Forelimb muscle (tissue), 1 donor: ENCODE measurements at places on chromosomes 2 and 18.

- no peak for DNase-seq
Measured at GRCh38 chr2:135863233-135863632, 13.0 kb downstream of the MCM6 start.

- DNase-seq = no peak
Measured at GRCh38 chr18:11336241-11336640, 186.9 kb upstream of the PIEZO2 start.

- DNase-seq = no peak
Measured at GRCh38 chr2:136206613-136207012, 88.7 kb upstream of the CXCR4 start.

DNA sequence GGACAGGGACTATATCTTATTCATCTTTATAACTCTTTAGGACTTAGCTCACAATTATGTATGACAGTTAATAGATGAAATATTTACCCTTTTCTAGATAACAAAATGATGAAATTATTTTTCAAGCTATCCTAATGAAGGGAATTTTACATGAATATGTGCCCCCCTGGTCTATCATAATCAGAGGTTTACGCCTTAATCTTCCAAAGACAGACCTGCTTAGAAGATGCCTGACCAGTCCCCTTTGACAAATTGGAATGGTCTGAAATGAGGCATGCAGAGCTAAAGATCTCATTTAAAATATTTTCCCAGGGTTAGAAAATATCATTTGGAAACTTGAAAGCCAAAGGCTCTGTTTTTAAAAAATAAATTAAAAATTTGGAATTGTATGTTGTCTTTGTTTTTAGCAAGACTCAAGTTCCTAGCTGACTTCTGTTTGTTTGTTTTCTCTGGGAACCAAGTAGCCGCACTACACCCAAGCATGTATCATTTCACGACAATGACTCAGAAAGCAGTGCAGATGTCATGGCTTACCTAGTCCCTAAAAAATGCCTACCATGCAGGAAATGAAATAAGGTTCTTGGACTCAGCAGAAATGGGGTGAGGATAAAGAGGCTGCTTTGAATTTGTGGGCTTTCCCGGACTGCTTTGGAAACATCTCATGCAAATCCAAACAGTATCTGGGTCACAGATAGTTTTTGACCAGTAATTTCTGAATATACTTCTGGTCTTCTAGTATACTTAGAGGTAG is 162.1 kb downstream of the ZEB2 start:
- DNase-seq = no peak

GRCh38 chr2:200976710-200977109 is 13.2 kb upstream of the ORC2 start:
- no peak for DNase-seq

DNA sequence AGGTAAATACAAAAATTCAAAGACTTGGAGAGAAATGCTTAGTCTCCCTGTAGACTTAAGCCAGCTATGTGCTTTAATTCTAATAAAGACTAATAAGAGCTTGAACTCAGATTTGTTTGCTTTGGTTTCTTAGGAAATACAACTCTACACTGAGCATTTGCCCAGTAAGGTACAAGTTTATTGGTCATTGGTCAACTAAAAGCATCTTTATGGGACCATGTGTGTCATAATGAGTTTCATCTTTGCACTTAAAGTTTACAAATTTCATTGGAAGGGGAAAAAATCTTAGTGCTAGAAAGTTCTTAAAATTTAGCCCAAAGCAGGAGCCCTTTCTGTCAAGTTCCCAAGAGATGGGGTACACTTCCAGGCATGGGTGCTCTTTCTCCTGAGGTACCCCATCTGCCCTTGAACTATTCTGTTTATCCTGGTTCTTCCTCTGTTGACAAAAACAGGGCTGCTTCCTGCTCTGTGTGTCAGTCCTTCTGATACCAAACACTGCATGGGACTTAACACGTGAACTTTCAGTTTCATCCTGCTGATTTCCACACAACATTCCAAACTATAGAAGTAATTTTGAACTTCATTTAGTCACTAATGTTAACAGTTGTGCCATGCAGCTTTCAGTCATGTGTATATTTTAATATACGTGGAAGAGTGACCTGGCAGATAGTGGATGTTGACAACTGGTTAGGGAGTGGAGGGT is 200.2 kb downstream of the TPGS2 start:
- no peak for DNase-seq

- no peak for DNase-seq
Measured at GRCh38 chr18:5851998-5852397, 43.3 kb downstream of the TMEM200C start.

DNA sequence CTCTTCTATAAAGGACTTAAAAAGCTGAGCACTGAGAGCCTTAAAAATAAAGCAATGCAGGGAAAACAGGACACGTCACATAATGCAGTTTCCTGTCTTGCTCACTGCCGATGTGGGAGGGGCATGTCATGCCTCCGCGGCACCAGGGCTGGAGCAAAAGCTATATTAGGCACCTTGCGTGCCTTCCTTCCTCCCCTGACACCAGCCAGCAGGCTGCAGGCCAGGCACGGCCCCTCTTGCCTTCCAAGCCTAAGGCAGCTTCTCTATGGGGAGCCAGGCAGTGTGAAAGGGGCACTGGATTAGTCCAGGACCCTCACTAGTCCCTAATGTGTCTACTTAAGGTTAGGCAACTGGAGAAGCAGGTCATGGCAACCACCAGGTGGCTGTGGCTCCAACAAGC is 26.3 kb downstream of the MRPL35 start:
- DNase-seq = no peak

DNA sequence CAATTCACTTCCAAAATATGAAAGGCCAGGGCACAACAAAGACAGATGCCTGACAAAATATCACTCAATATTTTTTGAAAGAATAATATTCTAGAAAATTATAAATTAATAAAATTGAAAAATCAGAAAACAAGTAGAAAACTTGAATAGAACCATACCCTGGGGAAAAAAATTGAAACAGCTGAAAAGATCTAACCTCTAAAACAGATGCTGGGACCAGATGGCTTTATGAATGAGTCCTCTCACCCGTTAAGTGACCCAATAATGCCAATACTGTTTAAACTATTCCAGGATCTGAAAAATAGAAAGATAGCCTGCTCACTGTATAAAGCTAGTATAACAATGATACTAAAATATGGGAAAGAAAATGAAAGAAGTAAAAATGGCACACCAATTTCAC is 322.3 kb upstream of the VWC2L start:
- no peak for DNase-seq

GRCh38 chr2:120884472-120885290 is 149.0 kb downstream of the GLI2 start:
- no peak for DNase-seq

GRCh38 chr2:43419876-43420275 is 176.0 kb downstream of the THADA start:
- no peak for DNase-seq

DNA sequence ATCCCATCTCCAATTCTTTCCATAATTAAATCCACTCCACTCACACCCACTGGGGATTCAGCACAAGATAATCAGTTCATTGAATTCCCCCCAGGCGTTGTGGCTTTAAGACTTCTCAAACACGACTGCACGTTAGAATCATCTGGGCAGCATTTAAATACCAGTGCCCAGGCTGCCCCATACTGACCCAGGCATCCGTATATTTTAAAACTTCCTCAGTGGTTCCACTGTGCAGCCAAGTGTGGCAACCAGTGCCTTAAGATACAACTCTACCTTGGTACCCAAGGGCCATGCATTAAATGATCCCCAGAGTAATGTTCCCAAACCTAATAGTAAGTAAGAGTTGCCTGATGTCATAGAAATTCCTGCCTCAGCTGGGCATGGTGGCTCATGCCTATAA is 54.3 kb upstream of the BZW1 start:
- DNase-seq = no peak

- no peak for DNase-seq
Measured at GRCh38 chr18:44725300-44726058, 44.8 kb downstream of the SETBP1 start.

DNA sequence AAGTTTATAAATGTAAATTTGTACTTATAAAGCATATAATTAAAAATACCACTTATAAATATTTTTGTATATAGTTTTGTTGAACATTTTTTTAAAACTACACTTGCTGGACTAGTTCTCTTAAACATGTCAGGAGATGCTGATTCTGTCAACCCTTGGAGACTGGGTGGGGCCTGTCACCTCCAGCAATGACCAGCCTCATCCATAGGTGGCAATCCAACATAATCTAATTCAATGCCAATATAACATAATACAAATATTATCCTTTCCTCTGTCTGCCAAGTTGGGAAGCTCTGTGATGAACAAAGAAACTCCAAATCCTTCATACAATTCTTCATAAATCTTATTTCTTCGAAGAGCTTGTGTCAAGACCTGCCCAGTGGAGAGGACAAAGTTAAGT is 140.4 kb downstream of the RBMS1 start:
- no peak for DNase-seq

GRCh38 chr18:9905401-9905922 is 8.4 kb upstream of the VAPA start:
- no peak for DNase-seq

GRCh38 chr2:152781175-152781574 is 62.8 kb downstream of the ARL6IP6 start:
- no peak for DNase-seq

GRCh38 chr2:141386168-141386567 is 744.6 kb downstream of the LRP1B start:
- DNase-seq = no peak

DNA sequence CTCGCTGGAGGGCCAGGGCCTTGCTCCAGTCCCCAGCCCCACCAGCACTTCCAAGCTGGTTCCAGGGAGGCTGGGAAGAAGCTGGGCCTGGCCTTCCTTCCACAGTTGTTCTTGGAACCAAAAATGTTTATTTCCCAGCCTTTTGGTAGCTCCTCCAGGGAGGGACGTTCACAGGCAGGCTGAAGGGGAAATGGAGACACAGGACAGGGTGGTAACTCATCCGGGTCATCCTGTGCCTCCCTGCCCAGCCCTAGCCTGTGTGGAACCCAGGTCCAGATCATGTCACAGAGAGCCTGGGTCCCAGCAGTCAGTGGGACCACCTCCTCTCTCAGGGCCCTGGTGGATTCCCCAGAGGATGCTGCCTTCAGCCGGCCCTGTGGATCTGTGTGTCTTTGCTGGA is 12.5 kb upstream of the ARMC9 start:
- DNase-seq = no peak

GRCh38 chr18:73551211-73551610 is 596.4 kb downstream of the FBXO15 start:
- DNase-seq = no peak

GRCh38 chr2:121768143-121768755 is 12.8 kb downstream of the TSN start:
- DNase-seq = no peak

- DNase-seq = no peak
Measured at GRCh38 chr18:49841236-49842217, 28.2 kb upstream of the ACAA2 start.

- no peak for DNase-seq
Measured at GRCh38 chr2:227163485-227163997, 464 bp downstream of the COL4A4 start.

GRCh38 chr18:59232309-59233016 is 12.5 kb downstream of the GRP start:
- DNase-seq = no peak

- DNase-seq = no peak
Measured at GRCh38 chr2:232104076-232104646, 142.6 kb downstream of the DIS3L2 start.

DNA sequence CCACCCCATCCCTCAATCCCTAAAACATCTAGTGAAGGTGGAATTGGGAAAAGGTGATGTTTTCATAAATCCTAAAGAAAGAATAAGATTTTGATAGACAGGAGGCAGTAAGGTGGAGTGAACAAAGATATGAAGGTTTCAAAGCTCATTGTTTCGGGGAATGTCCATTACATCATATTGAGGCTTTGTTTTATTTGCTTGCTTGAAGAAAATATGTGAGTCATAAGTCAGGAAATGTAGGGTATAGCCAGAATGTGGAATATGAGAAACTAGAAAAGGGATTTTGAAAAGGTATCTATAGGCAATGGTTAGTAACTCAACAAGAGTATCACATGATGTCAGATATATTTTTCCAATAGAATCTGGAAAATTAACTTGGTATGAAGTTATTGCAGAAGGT is 1178.5 kb upstream of the ACVR2A start:
- DNase-seq = no peak

DNA sequence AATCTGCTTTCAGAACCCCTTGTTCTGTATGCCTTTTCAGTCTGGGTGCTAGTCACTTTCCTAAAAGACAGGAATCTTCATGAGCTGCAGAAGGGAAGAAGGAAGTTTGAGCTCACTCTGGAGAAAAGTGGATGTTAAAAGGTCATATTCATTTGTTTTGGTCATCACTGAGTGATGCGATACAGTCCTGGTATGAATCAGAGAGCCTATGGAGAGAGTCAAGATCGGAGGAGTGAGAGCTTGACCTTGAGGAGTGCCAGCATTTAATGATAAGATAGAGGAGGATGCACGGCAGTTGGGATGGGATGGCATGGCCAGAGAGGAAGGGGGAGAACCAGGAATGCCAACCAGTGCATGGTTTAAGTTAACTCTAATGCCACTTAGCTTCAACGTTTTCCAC is 19.6 kb downstream of the USP39 start:
- no peak for DNase-seq

DNA sequence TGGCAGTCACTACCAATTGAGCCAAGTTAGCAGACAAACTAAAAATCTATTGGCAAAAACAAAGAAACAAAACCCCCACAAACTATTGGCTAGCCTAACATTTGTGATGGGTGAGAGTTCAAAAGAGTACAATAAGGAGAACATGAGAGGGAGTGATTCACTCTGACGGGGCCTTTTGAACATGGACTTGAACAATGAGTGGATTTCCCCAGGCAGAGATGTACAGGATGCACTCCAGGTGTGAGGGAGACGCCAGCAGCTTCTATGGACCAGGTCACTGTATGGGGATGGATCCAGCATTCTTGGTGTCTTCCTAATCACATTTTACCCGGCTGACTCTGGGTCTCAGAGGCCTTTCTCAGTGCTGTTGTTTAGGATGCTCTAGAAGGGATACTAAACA is 167.5 kb upstream of the SMAD2 start:
- no peak for DNase-seq

GRCh38 chr2:74544634-74545033 is 9.1 kb downstream of the LOXL3 start:
- no peak for DNase-seq

GRCh38 chr2:9519250-9519649 is 36.4 kb downstream of the ADAM17 start:
- no peak for DNase-seq

- no peak for DNase-seq
Measured at GRCh38 chr18:12645751-12646203, 12.1 kb downstream of the SPIRE1 start.
